ENCODE measurements at places on chromosomes 3 and 15.

DNA sequence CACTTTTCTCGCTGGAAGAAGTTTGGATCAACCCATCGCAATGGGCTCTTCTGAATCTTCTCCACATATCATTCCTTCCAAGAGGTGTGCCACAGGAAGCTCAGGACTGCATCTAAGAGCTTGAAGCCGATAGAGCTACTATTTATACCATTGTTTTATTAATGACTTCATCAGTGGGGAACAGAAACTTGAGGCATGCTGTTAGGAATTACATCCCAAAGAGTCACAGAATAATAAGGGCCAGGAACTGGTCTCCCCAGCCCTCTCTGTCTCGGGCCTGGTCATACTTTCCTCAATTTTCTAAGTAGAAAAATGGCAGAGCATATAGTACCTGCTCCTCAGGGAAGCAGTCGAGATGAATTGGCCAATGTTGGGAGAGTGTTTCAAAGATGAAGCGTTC is 16.9 kb upstream of the C15orf61 start:
- DNase-seq, result no peak

GRCh38 chr3:105285653-105286241 is 81.0 kb upstream of the ALCAM start:
- no peak for DNase-seq

GRCh38 chr3:12192655-12193484 is 34.2 kb upstream of the TIMP4 start:
- DNase-seq, result no peak

DNA sequence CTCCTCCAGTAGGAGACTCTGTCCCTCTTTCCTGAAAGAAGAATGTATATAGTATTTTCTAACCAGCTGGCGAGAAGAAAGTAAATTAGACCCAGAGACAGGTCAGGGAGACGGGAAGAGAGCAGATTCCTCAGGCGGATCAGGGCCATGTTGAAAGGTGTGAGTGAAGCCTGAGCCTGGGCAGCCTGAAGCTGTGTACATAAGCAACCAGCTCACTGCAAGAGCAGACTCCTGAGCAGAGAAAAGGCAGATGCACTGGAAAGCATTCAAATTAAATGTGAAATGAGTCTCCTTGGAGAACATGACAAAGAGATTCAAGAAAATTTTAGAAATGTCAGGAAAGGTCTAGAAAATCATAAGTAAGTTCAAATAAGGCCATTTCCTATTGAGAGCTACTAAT is 165.8 kb downstream of the GOLIM4 start:
- no peak for DNase-seq

GRCh38 chr15:92541291-92542200 is 114.0 kb downstream of the FAM174B start:
- DNase-seq, result no peak

GRCh38 chr3:127028781-127029657 is 46.1 kb downstream of the PLXNA1 start:
- DNase-seq, result no peak

- DNase-seq, result no peak
Measured at GRCh38 chr3:135239615-135239884, 444.5 kb downstream of the EPHB1 start.

DNA sequence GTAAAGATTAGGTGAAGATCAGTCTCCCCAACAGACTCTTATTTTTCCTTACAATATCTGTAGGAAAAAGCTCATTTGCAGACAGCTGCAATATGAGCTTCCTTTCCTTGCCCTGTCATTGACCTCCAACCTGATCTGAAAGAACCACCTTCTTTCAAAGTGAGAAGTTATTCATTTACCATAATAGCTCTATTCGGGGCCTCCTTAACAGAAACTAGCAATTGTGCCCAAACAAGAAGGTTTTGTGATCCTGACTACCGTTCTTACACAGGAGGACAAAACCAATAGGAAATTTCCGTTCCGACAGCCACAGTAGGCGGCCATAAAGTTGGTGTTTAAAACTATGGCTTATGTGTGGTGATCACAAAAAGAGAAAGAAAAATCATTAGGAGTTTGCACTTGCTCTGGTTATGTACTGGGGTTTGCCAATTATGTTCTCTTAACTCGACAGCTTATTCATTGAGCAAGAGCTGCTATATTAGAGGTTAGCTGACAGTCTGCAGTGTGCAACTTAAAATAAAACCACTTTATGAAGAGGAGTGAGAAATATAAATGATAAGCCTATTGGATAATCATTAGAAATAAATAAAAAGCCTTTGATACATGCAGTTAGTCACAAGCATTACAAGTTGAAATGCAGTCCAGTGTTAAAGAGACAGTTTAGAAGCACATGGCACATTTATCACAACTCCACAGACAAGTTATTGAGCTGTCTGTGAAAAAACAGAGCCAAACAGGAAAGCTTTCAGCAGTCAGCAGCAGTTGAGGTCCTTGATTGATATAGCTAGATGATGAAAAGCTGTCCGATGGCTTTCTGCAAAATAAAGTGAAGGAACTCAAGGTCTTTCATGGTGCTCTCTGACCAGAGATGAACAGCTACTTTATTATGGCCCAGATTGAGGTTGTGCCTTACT is 199.8 kb downstream of the WDR72 start:
- DNase-seq, result no peak

- DNase-seq, result no peak
Measured at GRCh38 chr15:101250341-101250831, 1.5 kb downstream of the CHSY1 start.

GRCh38 chr3:154197751-154198150 is 76.6 kb downstream of the ARHGEF26 start:
- DNase-seq, result no peak

GRCh38 chr15:62491642-62492041 is 326.6 kb upstream of the C2CD4B start:
- DNase-seq, result no peak

DNA sequence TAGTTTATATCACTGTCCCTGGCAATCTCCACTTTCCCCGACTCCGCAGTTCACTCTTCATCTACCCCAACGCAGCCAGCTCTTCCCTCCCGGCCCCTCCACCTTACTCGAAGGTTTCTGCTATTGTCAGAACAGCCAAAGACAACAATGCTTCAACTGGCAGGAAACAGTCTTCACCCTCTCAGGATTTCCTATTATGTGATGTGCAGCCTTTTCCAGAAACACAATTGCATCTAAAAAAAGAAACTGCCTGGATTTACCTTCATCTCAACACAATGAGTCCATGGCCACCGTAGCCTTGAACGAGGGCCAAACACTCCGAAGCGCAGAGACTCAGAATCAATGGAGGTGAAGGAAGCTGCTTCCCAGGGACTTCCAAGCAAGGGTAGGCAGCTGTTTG is 182.1 kb upstream of the TSC22D2 start:
- no peak for DNase-seq

GRCh38 chr15:45200799-45201556 is 13.2 kb upstream of the SHF start:
- DNase-seq, result peak; percentile 93

GRCh38 chr3:129961141-129961541 is 13.4 kb upstream of the TRH start:
- DNase-seq, result no peak

DNA sequence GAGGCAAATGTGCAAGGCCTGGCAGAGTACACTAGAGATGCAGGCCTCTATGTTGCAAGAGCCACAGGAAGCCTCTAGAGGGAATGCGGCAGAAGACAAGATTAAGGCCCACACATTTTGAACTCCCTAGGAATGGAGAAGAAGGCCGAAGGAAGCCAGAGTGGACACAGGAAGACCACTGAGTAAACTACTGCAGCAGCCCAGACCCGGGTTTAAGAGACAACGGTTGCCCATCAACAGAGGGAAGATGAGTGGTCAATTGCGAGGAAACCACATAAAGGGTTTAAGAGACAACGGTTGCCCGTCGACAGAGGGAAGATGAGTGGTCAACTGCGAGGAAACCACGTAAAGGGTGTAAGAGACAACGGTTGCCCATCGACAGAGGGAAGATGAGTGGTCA is 14.6 kb downstream of the CHSY1 start:
- no peak for DNase-seq

- no peak for DNase-seq
Measured at GRCh38 chr15:52031556-52031955, 12.5 kb downstream of the MAPK6 start.

GRCh38 chr3:14569474-14570000 is 29.4 kb upstream of the GRIP2 start:
- DNase-seq, result no peak

- DNase-seq, result no peak
Measured at GRCh38 chr3:186200726-186201125, 91.8 kb upstream of the ETV5 start.

GRCh38 chr3:125652349-125652748 is 57.1 kb upstream of the OSBPL11 start:
- DNase-seq, result no peak

GRCh38 chr15:101446518-101447167 is 42.9 kb downstream of the PCSK6 start:
- DNase-seq, result no peak

- DNase-seq, result no peak
Measured at GRCh38 chr3:151923901-151924300, 50.5 kb downstream of the SUCNR1 start.

GRCh38 chr3:10198761-10199649 is 34.3 kb downstream of the IRAK2 start:
- peak; percentile 77 for DNase-seq

DNA sequence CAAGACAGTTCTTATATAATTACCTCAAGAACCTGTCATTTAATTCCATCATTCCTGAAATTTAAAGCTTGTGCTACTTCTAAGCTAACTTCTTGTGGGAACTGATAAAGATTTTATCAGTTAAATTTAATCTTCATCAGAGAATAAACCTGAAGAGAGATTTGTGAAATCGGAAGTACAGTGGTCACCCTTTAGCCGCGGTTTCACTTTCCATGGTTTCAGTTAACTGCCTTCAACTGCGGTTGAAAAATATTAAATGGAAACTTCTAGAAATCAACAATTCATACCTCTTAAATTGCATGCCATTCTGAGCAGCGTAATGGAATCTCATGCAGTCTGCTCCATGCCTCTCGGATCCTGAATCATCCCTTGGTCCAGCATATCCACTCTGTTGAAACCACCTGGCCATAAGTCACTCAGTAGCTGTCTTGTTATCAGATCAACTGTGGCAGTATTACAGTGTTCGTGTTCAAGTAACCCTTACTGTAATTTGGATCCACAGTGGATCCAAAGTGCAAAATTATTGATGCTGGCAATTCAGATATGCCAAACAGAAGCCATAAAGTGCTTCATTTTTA is 626.1 kb downstream of the CADM2 start:
- DNase-seq, result no peak

Data from stimulated activated CD8-positive, alpha-beta memory T cell treated with anti-CD3 and anti-CD28 coated beads, Interleukin-4, amount 100 ng/mL, for 48 hours (primary cell).